T-cell (primary cell): ENCODE measurements at places on chromosomes 3 and 15. TPM values are rescaled to one million over a fixed set of nuclear protein-coding genes. Genes with fewer than 3 reads are reported as not detected.

TERC gene
- 22.4 TPM for total RNA-seq

UQCC5 gene
- 14.8 TPM for total RNA-seq

LXN gene
- total RNA-seq: 3.9 TPM

LRRC34 gene
- total RNA-seq: 0.56 TPM

RTP4 gene
- 10.4 TPM for total RNA-seq

PRR23B gene
- not detected for total RNA-seq

KIF15 gene
- 0.68 TPM for total RNA-seq

GOLGA6L26 gene
- total RNA-seq: not detected

CCDC9B gene
- total RNA-seq: 1.6 TPM

RHCG gene
- total RNA-seq: not detected

HTR3C gene
- total RNA-seq: not detected

MUC20 gene
- 9.9 TPM for total RNA-seq

CLDN16 gene
- total RNA-seq: not detected

HYKK gene
- 1.7 TPM for total RNA-seq

NR2E3 gene
- not detected for total RNA-seq
